Fibroblast of skin of scalp (primary cell): ENCODE measurements at places on chromosomes 4 and X.

DNA sequence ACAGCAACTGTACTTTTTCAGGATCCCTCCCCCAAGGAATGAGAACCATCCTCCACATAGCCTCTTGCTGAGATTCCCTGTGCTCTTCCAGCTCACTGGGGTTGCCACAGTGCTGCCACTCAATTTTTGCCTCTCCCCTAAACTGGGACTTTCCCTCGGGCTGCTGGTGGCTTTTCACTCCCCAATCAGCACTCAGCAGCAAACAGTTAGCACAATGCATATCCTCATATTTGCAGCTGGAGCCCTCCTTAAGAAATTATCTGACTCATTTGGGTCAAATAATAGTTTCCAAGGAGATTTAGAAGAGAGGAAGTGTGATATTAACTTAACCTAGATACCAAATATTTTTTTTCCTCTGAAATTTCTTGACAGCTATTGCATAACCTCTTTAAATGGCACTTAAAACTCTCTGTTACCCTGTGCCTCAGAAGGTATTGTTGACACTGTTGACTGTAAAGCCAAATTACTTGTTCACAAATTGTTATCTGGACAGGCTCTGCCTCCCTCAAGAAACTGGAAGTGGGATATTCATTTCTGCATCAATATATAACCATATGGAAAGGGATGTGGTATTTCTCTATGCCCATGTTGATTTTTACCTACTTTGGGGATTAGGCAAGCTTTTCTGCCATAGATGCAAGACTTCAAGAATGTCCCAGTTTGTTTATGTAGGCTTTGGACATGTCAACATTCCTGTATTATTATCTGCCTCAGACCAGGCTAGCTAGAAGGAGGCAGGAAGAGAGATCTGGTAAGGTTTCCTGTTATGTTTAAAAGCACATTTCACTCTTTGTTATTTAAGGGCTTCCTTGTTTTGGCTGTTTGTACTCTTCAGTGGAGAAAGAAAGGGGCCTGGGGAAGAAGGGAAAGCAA lies 58.0 kb downstream of the SEPTIN11 start:
- peak; percentile 92 for DNase-seq

DNA sequence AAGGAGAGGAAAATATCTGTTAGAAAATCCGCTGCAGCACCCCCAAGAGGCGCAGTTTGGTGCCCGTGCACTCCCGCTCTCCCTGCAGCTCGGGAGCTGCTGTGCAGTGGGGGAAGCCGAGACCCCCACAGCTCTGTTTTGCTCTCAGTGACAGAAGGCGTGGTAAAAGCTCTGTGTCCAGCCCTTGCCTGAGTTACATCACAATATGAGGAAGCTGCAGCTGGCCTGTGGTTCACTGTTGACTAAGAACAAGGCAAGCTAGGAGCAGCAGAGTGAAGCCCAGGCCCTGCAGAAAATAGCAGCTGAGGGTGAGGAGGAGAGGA lies 88.5 kb upstream of the ADRA2C start:
- no peak for DNase-seq

DNA sequence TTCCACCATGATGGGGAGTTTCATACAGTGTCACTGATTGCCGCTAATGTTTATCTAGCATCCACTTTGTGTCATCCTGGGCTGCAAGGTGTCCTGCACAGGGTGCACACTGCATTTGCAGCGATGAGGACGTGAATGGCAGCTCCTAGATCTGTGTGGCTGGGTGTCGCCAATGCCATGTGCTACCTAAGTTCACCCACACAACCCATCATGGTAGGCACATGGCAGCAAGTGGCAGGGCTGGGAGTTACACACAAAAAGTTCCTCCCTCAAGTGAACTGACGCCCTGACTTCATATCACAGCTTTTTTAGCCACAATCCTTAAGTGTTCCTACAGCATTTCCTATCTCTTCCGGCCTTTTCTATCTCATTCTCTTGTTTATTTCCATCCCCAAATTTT lies 45.9 kb upstream of the SPRY1 start:
- no peak for DNase-seq

- peak; percentile 28 for DNase-seq
These were observed 105.1 kb downstream of the ADGRA3 start for GRCh38 chr4:22410645-22411247.

DNA sequence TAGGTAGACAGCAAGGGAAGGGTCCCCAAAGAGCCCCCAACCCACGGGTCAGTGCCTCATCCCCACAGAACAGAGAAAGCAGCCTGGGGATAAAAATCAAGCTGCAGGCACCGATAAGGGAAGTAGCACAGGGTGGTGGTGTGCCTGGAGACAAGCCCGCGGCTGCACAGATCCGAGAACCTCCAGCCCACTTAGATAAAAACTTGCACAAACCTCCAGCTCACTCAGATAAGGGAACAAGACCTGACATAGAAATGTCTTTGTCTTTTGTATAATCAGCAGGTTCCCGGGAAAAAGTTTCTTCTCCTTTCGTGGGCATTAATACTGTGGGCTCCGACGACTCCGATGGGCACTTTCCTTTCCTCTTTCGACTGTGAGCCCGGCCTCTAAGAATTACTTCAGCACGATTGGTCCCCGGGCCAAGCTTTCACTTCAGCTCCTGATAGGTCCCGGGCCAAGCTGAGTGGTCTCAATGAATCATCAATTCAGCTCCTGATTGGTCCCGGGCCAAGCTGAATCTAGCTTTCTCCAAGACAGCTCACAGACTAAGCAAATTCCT lies 32.4 kb downstream of the PRDX4 start:
- DNase-seq: peak; percentile 2

GRCh38 chrX:124085063-124085462 lies 123.6 kb downstream of the STAG2 start:
- no peak for DNase-seq

DNA sequence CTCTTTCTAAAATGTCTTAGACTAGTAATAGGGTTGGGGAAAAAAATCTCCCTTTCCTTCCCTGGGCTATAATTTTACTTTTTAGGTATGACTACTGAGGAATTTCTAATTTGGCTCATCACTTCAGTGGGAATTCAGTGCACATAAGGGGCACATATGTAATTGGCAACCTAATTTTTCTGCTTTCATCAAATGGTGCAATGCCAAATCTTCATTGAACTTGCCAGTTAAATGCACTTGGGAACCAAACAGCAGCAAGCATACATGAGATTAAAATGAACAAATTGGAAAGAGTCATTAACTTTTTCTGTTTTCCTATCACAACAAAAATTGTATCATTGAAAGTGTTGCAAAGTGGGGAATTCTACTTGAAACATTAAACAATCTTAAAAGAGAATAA lies 2.9 kb upstream of the CCSER1 start:
- DNase-seq: no peak

- DNase-seq: no peak
These were observed 14.8 kb upstream of the MAMLD1 start for GRCh38 chrX:150348365-150348764.

GRCh38 chrX:1767026-1767425 lies 152.2 kb downstream of the ASMT start:
- DNase-seq: no peak

DNA sequence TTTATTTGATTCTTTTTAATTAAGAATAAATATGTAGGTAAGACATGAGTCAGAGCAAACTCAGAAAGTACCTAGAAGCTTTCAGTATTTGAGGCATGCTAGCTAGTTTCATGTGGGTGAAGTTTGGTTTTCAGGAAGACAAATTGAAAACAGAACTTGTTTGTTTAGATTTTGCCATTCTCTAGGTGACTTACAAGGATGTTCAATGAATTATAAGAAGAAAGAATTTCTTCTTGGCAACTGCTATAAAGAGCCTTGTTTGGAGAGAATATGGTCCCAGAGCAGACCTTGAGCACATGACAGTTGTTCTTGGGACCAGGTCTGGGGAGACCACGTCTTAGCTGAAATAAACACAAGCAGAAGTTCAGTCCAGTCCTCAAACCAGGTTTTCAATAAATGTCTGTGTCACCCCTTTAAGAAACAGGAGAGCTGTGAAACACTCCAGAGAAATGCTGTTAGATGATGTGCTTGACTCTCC lies 38.0 kb upstream of the IL21 start:
- no peak for DNase-seq

DNA sequence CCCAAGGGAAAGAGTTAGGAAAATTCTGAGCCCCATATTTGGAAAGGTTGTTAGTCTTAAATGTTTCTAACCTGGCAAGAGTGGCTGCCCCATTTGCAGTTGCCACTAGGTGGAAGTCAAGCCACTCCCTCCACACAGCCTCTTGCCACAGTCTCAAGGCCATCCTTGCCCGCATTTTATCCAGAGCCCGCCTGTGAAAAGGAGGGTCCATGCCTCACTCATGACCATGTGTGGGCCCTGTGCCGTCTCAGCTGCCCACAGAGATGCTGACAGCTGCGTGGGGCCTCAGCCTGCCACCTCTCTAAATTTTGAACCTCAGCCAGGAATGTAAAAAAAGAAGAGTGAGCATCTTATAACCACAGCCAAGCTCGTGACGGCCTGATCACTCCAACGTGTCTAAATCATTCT lies 201.5 kb upstream of the FAM241A start:
- DNase-seq: peak; percentile 53

DNA sequence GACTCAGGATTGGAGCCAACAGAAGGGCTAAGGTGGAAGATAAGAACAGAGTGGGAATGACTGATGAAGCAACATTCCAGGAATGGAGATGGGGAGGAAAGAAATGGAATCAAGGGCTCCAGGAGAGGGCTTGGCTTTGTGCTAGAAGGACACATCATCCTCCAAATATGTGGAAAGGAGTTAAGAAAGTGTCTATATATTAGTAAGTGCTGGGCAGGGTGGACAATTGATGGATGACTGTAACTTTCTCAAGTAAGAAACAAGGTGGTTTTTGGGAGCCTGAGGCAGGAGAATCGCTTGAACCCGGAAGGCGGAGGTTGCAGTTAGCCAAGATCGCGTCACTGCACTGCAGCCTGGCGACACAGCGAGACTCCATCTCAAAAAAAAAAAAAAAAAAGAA lies 71.6 kb upstream of the NFKB1 start:
- peak; percentile 80 for DNase-seq

- DNase-seq: no peak
These were observed 62.4 kb downstream of the CAPN6 start for GRCh38 chrX:111207851-111208250.

DNA sequence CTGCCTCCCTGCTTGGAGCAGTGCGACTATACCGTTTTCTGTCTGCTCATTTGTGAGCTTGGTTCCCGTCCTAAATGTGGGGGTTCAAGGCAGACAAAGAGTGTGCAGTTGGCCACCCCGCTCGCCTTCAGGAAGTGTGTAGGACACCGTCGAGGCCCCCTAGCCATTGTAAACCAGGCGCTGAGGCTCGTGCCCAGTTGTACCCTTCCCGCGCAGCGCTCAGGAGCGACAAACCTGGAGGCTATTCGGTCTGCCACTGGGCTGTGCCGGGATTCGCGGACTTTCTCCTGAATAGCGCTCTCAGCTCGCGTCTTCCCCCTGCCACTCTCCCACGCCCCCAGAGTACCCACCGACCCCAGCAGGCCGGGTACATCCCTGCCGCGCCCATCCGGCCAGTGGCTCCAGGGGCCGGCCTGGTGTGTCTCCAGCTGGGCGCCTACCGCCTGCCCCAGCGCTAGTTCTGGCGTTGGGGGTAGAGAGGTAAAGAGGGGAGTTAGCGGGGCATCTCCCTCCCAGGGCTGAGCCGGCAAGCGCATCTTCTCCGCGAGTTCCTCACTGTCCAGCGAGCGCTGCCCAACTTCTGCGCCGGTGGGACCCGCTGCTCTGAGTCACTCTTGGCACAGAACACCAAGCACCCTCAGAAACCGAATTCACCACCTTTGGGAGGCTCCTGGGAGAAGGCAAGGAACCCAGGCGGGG lies 880 bp upstream of the LONRF3 start:
- DNase-seq: no peak

DNA sequence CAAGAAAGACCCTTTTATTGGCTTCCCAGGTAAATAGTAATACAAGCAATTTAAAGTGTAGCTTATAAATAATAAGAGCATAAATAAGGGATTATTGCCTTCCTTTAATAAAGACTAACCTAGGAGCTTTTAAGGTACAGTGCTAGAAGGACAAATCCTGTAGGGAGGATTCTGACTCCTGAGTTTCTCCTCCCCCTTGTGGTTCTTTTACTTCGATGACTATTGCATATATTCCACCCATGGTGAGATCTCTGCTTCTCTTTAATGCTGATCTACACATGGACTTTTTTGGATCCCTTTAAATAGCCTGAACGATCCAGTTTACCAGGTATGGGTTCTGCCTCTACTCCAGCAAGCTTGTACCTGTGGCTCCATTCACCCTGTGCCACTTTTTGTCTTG lies 2.5 kb downstream of the GALNT7 start:
- DNase-seq: peak; percentile 41
